ENCODE measurements at places on chromosomes 6 and 20.
A peak's percentile ranks its signal among the peaks of the same experiment; 100 is the strongest.

- DNase-seq, result peak; percentile 52
These were observed 47.8 kb downstream of the ELOVL5 start for GRCh38 chr6:53300656-53301551.

DNA sequence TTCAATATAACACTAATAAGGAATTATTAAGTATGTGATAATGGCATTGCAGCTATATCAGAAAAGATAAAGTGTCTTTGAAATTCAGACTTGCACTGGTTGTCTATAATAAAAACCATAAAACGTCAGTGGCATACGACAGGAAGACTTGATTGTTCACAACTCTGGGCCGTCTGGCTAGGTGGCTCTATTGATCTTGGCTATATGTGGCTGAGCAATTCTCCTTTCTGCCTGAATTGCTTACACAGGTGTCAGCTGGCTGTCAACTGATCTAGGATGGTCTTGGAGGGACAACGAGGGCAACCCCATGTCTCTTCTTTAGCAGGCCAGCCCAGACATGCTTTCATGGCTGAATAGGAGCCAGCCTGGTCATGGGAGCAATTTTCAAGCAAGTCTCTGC is 359.1 kb downstream of the QKI start:
- DNase-seq, result no peak

DNA sequence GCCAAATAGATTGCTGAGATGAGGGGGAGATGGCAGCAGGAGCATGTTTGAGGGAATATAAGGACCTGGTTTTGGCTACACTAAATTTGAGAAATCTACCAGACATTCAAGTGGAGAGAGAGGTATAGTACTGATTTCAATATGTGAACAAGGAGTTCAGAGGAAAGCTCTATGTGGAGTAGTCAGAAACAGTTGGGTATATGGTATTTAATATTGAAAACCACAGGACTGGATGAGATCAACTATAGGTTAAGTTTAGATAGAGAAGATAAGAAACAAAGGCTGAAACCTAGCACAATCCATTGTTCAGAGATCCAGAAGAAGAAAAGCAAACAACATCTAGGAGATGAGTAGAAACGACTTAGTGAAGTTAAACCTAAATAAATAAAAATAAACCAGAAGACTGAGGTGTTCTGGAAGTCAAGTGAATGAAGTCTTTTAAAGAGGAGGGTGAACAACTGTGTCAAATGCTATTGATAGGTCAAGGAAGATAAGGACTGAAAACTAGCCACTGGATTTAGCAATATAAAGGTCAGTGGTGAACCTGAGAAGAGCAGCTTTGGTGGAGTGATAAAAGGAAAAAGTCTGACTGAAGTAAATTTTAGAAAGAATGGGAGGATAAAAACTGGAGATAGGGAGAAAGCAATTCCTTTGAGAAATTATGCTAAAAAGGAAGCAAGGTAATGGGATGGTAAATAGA is 121.2 kb upstream of the RUNX2 start:
- no peak for DNase-seq

GRCh38 chr6:30258204-30258603 is 45.0 kb upstream of the TRIM26 start:
- no peak for DNase-seq

DNA sequence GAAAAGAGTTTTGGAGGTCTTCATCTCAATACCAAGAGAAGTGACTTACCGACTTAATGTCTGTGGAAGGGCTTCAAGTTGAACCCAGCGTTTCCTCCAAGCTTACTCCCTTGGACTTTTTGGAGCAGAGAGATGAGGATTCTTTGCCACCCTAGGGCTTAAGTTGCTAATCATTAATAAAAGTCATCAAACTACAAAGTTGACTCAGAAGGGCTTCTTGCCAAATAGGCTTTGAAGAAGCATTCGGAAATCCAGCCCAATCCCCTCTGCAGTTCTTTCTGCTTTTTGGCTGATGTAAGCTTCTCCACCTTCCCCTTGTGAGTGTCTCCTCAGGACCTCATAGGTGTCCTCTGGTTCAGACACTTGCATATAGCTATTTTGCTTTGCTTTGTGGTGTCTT is at the start of gene SLC17A3:
Gene SLC17A3, minus strand, starts transcription at position 126 of the 400 bp plus-strand sequence. CDS start 5,856 bp downstream, outside the sequence.
- DNase-seq, result no peak

- no peak for DNase-seq
These were observed 75.9 kb upstream of the SYNJ2 start for GRCh38 chr6:157905590-157906342.

DNA sequence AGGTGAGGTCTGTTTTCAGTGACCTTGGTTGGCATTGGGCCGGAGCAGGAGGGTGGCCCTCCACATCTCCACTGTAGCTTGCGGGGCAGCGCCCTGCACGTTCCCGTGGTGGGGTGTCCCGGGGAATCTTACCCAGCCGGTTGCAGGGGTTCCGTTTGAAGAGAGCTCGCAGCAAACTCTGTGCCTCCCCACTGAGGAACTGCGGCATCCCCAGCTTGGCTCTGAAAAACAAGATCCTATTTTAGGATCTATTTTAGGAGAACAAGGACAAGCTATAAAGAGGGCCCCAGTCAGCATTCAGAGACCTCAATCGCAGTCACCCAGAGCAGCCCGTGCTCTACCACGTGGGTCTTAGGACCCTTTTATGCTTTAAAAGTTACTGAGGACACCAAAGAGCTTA is 97.8 kb downstream of the RAMACL start:
- no peak for DNase-seq

DNA sequence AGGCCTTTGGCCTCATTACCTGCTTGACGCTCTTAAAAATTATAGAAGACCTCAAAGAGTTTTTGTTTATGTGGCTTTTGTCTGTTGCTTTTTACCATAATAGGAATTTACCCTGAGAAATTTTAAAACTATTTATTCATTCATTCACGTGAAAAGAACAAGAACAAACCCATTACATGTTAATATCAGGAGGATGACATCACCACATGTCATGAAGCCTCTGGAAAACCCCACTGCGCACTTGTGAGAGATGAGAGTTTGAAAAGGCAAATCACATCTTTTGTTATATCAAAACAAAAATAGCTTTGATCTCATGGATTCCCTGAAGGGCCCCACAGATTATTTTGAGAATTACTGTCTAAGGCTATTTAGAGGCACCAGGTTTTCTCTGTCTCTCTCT is 61.3 kb upstream of the EYA2 start:
- DNase-seq, result no peak

DNA sequence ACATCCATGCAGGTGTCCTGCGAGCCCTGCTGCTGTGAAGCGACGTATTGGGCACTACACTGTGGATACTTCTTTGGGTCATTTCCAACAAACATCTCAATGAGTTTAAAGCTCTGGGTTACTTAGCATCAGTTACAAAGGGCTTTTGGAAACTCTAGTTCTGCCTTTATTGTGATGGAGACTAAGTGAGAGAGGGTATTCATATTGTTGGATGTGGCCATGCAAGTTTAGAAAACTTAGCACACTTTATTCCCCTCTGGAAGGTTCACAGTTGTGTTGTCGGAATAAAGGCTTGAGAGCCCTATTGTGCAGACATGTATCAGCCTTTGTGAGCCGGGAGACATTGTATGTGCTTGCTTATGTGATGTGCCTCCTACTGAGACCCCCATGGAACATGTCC is 22.1 kb downstream of the DUSP22 start:
- DNase-seq, result no peak

GRCh38 chr6:42166444-42167141 is 6.6 kb upstream of the GUCA1A start:
- peak; percentile 65 for DNase-seq

- peak; percentile 39 for DNase-seq
These were observed 96.8 kb upstream of the NFATC2 start for GRCh38 chr20:51639206-51639832.

DNA sequence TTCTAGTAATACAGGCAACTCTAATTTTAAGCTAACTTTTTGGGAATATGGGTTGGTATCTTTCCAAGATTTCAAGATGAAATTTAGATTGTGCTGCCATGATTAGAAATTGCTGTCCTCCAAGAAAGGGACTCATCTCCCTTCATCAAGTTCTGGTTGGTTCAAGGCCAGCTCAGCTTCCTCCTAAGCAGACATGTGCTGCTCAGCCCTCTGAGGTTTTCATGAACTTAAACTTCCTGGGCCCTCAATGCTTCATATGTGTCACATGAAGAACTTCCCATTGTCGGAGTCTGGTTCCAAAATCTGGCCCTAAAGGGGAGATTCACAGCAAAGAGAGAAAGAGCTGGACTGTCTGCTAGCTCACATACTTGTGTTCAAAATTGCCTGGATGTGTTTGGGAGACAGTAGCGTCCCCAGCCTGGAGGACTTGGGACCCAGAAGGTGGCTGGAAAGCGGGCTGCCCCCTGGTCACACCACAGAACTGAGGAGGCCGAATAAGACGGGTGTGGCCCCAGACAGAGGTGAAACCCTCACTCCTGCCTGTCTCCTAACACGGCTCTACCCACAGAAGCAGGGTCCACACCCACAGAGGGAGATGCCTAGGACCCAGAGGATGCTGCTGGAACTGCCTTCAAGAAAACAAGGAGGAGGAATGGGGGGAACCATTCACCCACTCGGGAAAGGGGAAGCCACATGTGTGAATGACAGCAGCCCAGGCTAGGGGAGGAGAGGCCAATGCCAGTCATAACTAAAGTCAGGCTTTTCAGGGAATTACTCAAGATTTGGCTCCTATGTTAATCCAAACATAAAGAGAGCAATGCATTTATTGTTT is 54.3 kb upstream of the GPR31 start:
- DNase-seq, result no peak

DNA sequence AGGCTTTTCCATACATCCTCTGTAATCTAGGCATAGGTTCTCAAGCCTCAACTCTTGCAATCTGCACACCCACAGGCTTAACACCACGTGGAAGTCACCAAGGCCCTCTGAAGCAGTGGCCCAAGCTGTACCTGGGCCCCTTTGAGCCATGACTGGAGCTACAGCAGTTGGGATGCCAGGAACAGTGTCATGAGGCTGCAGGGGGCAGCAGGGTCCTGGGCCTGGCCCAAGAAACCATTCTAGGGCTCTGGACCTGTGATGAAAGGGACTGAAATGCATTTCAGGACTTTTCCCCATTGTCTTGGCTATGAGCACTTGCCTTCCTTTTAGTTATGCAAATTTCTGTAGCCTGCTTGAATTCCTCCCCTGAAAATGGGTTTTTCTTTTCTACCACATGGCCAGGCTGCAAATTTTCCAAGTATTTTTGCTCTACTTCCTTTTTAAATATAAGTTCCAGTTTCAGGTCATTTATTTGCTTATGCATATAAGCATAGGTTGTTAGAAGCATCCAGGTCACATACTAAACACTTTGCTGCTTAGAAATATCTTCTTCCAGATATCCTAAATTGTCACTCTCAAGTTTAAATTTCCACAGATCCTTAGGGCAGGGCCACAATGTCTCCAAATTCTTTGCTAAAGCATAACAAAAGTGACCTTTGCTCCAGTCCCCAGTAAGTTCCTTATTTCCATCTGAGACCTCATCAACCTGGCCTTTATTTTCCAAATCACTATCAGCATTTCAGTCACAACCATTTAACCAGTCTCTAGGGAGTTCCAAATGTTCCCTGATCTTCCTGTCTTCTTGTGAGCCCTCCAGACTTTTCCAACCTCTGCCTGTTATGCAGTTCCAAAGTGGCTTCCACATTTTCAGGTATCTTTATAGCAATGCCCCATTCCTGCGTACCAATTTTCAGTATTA is 48.6 kb upstream of the CD2AP start:
- DNase-seq, result no peak

DNA sequence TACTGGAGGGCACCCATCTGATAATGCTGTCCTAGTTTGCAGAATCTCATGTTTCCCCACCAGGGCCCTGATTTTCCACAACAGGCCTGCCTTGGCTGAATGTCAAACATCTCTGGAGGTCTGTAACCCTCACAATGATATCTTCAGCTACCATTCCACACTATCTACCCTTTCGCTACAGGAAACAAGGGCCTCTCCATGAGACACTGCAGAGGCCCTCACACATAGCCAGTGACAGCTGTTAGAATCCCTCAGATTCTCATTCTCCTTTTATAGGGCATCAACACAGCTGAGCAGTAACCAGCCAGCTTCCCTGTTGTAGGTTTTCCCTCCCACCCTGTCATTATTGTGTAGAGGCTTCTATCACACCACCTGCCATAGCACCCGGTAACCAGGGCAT is 29.6 kb upstream of the MICB start:
- DNase-seq, result no peak

DNA sequence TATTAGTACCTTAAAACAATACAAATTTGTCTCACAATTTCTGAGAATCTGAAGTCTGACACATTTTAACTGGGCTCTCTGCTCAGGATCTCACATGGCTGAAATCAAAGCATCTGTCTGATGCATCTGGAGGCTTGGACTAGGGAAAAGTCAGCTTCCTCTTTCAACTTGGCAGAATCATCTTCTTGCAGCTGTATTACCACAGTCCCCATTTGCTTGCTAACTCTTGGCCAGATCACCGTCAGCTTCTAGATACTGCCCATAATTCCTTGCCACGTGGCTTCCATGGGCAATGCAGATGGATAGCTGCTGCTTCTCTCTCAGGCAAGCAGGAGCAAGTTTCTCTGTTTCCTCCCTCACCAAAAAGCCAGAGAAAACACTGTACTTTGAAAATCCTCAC is 1106.4 kb upstream of the CITED2 start:
- DNase-seq, result no peak

DNA sequence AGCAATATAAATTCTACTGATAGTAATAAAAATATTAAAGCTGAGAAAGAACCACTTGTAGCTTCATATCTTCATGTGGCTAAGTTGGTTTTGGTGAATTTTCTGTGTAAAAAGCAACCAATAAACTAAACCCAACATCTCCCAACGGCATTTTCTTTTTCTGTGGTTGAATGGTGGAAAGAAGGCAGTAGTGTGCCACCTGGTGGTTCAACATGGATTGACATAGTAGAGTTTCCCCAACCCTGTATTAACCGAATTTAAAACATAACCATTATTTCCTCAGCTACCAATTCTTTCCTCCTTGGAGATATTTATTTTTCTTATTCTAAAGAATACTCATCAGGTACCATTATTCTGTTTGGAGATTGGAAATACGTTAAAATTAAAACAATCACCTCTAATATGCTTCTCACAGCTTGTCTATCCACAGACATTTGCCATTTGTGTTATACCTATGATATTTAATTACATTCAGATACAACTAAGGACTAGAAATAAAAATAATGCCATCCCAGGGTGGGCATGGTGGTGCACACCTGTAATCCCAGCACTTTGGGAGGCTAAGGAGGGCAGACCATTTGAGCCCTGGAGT is 117.1 kb upstream of the EEF1E1 start:
- peak; percentile 6 for DNase-seq

DNA sequence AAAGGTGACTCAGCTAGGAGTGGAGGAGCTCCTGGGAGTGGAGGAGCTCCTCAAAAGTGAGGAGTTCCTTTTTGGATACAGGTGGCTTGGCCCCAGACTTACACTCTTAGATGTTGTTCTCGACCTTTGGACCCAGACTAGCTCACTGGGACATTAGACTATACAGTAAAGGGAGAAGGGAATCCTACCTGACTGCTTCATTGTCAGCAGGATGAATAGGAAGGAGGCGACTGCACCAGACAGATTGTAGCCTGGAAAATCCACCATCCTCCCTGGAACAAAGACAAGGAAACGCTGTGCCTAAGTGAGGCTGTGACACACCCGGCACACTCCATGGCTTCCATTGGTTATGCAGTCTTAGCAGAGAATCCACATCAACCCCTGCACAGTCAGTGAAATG is at the start of gene BTNL2:
Gene BTNL2, minus strand, starts transcription at position 325 of the 400 bp plus-strand sequence. Its CDS starts 58 bp downstream, at position 267.
- DNase-seq, result no peak
